ENCODE measurements at places on chromosomes 12 and 14.

- no peak for DNase-seq
These were observed 367.4 kb upstream of the TBX3 start for GRCh38 chr12:115051378-115051777.

- peak; percentile 28 for DNase-seq
These were observed 54.0 kb downstream of the PRIMA1 start for GRCh38 chr14:93734086-93734822.

GRCh38 chr14:22753586-22753985 lies 12.9 kb upstream of the OXA1L start:
- no peak for DNase-seq

DNA sequence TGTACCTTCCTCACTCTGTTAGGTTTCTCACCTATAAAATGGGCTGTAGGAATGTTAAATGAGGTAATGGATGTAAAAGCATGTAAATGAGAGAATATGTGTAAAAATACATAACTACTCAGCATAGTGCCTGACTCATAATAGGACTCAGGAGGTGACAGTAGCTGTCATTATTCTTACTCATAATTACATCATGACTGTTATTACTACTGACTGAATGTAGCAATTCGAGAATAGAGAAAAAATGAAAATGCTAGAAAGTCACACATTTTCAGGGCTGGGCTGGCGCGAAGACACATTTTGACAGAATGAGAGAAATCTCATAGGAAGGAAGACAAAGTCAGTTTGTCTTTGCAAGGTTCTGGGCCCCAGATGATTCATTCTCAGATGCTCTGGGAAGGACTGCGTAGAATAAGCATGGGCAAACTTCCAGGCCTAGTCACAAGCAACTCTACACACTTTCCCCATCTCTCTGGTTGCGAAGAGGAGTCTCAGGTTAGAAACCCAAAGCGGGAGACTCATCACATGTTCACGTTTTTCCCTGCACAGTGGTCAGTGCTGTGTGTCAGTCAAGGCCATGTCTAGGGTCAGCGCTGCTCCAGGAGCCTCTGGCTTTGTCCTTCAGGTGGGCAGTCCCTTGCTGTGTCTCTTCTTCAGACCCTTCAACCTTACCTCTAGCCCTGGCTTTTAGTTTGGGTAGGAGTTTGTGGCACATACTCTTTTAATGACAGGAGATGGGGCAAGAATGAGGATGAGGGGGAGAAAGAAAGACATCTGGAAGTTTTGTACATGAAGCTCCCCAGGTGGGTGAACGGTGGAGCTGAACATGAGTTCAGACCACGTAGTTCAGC lies 8.4 kb downstream of the GPRC5A start:
- no peak for DNase-seq

- DNase-seq, result peak; percentile 62
These were observed 281.7 kb upstream of the AMIGO2 start for GRCh38 chr12:47361389-47362021.

DNA sequence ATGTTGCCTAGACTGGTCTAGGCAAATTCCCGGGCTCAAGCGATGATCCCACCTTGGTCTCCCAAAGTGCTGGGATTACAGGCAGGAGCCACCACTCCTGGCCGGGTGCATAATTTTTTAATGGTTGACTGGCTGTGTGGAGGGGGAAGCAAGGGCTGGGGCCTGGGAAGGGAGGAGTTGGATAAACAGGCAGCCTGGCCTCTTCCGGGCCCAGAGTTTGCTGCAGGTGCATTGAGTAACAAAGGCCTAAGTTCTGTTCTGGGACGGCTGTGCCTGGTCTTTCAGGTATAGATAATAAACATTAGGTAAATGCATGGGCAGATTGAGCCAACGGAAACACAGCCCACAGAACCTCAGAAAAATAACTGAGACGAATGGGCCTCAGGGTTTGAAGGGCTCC lies 191.3 kb upstream of the TBX3 start:
- DNase-seq, result no peak

- DNase-seq, result no peak
These were observed 512.1 kb downstream of the AACS start for GRCh38 chr12:125577334-125577733.

GRCh38 chr14:25406818-25407217 lies 356.9 kb upstream of the STXBP6 start:
- peak; percentile 9 for DNase-seq

DNA sequence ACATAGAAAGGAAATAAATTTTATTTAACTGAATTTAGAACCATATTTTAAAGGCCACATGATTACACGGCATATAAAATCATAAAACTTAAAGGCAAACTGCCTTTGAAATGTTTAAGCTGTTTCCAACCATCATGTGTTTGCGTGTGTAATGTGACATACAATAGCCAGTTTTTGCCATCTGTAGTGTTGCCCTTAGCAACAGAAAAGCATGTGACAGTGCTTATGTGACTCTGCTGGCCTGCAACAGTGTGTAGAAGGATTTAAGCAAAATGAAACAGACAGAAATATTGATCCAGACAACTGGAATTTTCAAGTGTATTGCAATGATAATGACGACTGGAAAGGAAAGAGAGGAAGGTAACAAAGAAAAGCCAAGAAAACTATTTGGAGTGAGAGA lies 49.5 kb downstream of the TSPAN19 start:
- no peak for DNase-seq

DNA sequence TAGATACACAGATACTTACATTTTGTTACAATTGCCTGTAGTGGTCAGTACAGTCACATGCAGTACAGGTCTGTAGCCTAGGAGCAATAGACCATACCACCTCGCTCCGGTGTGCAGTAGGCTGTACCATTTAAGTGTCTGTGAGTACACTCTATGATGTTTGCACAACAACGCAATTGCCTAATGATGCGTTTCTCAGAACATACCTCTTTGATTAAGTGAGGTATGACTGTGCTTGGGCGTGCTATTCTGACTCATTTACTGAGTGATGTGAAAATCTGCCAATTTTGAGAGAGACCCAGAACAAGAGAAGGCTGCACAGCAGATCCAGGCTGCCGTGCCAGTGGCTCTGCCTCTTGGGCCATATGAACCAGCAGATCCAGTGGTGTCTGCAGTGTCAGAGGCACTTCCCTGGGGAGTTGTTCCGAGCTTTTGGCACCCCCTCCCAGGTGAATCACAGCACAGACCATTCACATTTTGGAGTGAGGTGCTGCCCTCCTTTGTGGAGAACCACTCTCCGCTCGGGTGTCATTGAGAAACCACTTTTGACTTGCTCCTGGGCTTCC lies 20.4 kb downstream of the DLK1 start:
- no peak for DNase-seq

- no peak for DNase-seq
These were observed 15.1 kb downstream of the ZC2HC1C start for GRCh38 chr14:75084513-75084912.

GRCh38 chr14:31257244-31257553 lies 49.6 kb upstream of the HECTD1 start:
- no peak for DNase-seq

DNA sequence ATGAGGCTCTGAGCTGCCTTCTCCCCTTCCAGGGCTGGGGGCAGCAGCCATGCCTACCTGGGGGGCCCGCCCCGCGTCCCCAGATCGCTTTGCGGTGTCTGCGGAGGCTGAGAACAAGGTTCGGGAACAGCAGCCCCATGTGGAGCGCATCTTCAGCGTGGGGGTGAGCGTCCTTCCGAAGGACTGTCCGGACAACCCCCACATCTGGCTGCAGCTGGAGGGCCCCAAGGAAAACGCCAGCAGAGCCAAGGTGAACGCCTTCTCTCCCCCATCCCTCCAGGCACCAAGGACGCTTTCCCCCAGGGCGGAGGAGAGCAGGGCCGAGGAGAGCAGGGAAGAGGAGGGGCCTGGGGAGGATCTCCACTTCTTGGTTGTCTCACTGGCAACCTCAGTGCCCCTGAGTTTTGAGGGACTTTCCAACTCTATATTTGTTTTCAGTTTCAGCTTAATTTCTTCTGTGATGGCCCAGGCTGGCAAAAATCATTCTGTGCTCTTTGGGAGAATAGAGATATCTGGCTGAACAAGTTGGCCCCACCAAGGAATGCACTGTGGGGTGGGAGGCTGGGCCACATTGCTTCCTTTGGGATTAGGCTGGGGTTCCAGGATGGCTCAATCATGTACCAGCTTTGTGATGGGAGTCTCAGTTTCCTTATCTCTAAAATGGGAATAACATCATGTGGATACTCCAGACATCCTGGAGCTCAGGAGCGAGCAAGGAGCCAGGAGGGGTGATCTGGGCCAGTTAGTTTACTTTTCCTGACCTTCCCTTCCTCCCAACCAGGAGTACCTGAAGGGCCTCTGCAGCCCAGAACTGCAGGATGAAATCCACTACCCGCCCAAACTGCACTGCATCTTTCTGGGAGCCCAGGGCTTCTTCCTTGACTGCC lies 1.2 kb downstream of the KHNYN start:
- no peak for DNase-seq

- DNase-seq, result no peak
These were observed 24.0 kb downstream of the BHLHE41 start for GRCh38 chr12:26100666-26101349.

DNA sequence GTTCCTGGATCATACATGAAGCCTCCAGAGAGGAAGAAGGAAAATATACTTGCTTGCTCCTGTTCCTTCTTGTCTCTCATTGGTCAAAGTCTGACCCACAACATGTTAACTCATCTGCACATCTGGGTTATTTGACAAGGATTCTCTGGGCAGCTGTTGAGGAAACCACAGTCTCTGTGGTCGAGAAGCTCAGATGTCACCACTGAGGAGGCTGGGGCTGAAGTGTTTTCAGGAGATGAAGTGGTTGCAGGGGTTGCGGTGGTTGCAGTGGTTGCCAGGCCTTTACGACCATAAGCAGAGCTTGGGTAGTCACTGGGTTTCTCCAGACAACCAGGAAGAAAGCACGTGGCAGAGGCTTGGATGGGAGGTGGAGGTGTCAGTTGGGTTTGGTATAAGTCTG lies 265.0 kb upstream of the LRIG3 start:
- DNase-seq, result no peak
